PC-3 (cell line): ENCODE measurements at places on chromosomes 2 and 18.

DNA sequence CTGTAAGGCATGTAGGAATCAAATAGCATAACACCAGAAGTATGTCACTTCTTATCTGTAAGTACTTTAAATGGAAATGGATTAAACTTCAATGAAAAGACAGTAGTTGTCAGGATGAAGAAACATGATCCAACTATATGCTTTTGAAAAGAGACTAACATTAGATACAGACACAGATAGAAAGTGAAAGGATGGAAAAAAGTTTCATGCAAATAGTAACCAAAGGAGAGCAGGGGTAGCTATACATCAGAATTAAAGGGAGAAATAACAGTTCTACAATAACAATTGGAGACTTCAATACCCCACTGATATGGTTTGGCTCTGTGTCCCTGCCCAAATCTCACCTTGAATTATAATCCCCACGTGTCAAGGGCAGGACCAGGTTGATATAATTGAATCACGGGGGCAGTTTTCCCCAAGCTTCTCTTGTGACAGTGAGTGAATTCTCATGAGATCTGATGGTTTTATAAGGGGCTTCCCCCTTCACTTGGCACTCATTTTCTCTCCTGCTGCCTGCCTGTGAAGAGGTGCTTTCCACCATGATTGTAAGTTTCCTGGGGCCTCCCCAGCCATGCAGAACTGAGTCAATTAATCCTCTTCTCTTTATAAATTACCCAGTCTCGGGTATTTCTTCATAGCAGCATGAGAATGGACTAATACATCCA lies 205.4 kb upstream of the CDH2 start:
- DNase-seq: no peak

- DNase-seq: no peak
Measured at GRCh38 chr2:100383954-100384353, 33.5 kb downstream of the CHST10 start.

GRCh38 chr2:167756446-167756845 lies 490.9 kb downstream of the STK39 start:
- DNase-seq: no peak

DNA sequence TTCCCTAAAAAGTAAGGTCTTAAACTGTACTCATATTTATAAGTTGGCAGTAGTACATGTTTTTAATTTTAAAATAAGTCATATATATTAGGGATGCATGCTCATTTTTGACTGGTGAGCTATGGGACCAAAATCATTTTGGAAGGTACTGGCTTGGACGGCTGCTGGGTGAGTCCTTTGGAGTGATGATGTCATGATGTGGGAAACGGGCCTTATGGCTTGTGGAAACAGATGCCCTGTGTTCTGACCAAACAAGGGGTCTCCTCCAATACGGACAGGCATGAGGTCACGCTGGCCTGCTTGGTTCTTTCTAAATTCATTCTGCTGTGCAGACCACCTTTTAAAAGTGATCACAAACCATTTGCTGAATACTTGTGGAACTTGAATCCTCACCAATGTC lies 109.2 kb upstream of the MGAT5 start:
- no peak for DNase-seq
